PC-9 (cell line): ENCODE measurements at places on chromosomes 6 and 20. TPM values are rescaled to one million over a fixed set of nuclear protein-coding genes. Genes with fewer than 3 reads are reported as not detected.

- H3K27ac ChIP-seq, result no peak overlapping the region
- H3K27me3 ChIP-seq, result no peaks in the 10 kb centered on the region
- H3K4me3 ChIP-seq, result no peak overlapping the region
- H3K36me3 ChIP-seq, result no peaks in the 10 kb centered on the region
Observed at GRCh38 chr6:157143171-157143889, 180.0 kb downstream of the TMEM242 start.

GRCh38 chr6:151882206-151882605 is 74.7 kb downstream of the ESR1 start:
- no peaks in the 10 kb centered on the region for H3K27me3 ChIP-seq
- no peaks in the 10 kb centered on the region for H3K36me3 ChIP-seq
- DNase-seq, result no peak
- no peak overlapping the region for H3K4me3 ChIP-seq

LY86 gene
- total RNA-seq, result not detected in 2 replicates

- H3K4me3 ChIP-seq, result peak overlapping the region; percentile 36; the same call in 1 of the 2 replicates
- peaks cover 29% of the 10 kb centered on the region for H3K4me1 ChIP-seq
- H3K27ac ChIP-seq, result peak overlapping the region; percentile 85
- no peaks in the 10 kb centered on the region for H3K27me3 ChIP-seq
- DNase-seq, result no peak
Observed at GRCh38 chr6:134435814-134436280, 117.9 kb upstream of the SGK1 start.

DNA sequence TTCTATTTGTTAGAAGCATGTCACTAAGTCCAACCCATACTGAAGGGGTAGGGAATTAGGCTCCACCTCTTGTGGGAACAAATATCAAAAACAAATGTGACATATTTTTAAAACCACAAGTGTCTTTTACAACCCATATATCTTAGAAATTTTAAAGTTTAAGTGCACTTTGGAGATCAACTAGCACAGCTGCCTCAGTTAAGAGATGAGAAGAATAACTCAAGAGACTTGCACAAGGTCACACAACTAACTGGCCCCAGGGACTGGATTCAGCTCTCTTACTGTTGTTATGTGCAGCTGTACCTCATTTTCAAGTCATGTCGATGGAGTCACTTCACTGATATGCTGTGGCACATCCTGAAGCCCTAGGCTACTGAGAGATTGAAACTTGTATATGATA is 102.9 kb upstream of the BMP2 start:
- H3K27ac ChIP-seq, result no peak overlapping the region
- no peak overlapping the region for H3K4me3 ChIP-seq
- H3K36me3 ChIP-seq, result no peaks in the 10 kb centered on the region

GRCh38 chr6:30548375-30548774 is 7.9 kb downstream of the GNL1 start:
- H3K27me3 ChIP-seq, result no peaks in the 10 kb centered on the region
- H3K4me3 ChIP-seq, result no peak overlapping the region
- DNase-seq, result no peak
- H3K4me1 ChIP-seq, result no peaks in the 10 kb centered on the region

- peaks cover 5% of the 10 kb centered on the region; the same call in 1 of the 2 replicates for H3K4me1 ChIP-seq
- no peak for DNase-seq
Observed at GRCh38 chr6:7267071-7267465, 45.9 kb downstream of the SSR1 start.

DNA sequence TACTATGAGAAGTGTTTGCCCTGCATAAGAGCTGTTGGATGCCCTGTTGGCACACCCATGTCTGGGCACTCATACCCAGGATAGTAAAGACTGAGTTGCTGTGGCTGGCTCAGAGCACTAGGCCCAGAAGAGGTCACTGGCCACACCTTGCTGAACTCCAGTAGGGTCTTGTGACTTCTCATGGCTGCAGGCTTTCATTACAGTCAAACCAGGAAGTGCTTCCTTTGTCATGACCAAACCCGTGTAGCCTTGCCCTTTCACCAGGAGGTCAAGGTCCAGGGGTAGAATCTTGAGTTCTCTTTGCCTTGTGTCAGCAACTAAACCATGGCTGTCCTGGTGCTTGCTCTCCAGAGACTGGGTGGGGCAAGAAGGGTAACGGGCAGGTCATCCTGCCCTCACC is 49.5 kb downstream of the CD164 start:
- no peak overlapping the region for H3K27ac ChIP-seq
- H3K36me3 ChIP-seq, result no peaks in the 10 kb centered on the region
- H3K27me3 ChIP-seq, result no peaks in the 10 kb centered on the region
- peaks cover 29% of the 10 kb centered on the region for H3K4me1 ChIP-seq
- H3K4me3 ChIP-seq, result no peak overlapping the region
- no peak for DNase-seq

GRCh38 chr20:60422848-60423247 is 464.6 kb downstream of the CDH26 start:
- H3K27ac ChIP-seq, result no peak overlapping the region
- H3K27me3 ChIP-seq, result peaks cover 69% of the 10 kb centered on the region
- no peaks in the 10 kb centered on the region for H3K36me3 ChIP-seq
- no peak overlapping the region for H3K4me3 ChIP-seq
- DNase-seq, result no peak

GGTLC1 gene
- total RNA-seq, result 0.43 and 0.63 TPM in 2 replicates

- H3K27ac ChIP-seq, result no peak overlapping the region
- no peak for DNase-seq
- H3K36me3 ChIP-seq, result no peaks in the 10 kb centered on the region
- H3K4me3 ChIP-seq, result no peak overlapping the region
- no peaks in the 10 kb centered on the region for H3K27me3 ChIP-seq
- 0 out of 2 replicates have a peak, but pooled peaks cover 5% of the 10 kb centered on the region for H3K4me1 ChIP-seq
Observed at GRCh38 chr20:1881240-1881835, 13.9 kb upstream of the SIRPA start.

DNA sequence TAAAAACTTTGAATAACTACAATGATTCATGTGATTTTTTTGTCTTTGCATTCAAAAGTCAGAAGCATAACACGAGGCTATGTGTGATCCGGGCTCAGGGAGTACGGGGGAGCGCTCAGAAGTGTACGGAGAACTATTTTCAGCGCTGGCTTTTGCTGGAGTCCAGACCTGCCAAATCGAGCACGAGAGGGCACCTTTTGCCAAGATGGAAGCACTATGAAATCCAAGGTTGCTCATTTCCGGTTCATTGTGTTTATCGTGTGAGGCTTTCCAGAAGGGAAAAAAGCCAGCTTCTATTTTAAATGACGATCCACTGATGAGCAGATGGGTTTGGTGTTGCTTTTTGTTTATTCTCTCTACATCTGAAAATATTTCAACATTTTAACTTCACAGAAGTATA is 11.3 kb downstream of the RAMACL start:
- no peaks in the 10 kb centered on the region for H3K36me3 ChIP-seq
- H3K27ac ChIP-seq, result no peak overlapping the region
- DNase-seq, result no peak
- no peaks in the 10 kb centered on the region for H3K4me1 ChIP-seq

DNA sequence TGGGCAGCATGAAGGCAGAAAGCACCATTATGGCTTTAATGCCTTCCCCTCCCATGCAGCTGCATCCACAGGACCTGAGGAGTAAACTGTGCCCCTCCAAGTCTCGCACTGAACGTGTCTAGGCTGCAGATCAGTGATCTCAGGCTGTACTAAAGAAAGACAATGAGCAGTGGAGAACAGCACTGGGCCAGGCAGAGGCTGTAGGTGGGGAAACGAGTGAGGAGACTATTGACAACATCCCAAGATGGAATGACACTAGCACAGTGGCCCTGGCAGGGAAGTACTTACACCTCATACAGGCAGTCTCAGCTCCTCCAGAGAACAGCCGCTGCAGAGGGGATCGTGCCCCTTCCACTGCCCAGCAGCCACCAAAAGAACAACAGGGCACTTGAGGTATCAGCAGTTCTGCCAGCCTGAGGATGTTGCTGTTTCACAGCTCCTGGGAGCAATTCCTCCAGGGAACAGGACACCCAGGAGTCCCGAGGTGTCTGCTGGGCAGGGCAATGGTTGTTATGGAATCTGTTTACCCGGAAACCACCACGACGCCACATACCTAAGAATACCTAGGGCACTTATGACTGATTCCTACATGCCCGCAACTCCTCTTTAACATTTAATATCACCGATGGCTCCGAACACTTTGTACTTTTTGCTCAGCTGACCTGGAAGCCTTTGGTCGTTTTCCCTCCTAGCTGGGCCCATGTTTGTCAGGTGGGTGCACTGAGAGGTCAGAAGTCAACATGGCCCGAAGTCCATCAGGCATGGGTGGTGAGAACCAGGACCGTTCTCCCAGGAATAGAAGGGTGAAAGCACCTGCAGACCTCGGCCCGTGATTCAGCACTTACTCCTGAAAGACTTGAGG is 79.1 kb downstream of the SLC22A23 start:
- no peaks in the 10 kb centered on the region for H3K27me3 ChIP-seq
- H3K4me1 ChIP-seq, result peaks cover 35% of the 10 kb centered on the region
- H3K27ac ChIP-seq, result no peak overlapping the region
- no peak for DNase-seq

AK9 gene
- total RNA-seq, result 6.4 and 7.4 TPM in 2 replicates

DNA sequence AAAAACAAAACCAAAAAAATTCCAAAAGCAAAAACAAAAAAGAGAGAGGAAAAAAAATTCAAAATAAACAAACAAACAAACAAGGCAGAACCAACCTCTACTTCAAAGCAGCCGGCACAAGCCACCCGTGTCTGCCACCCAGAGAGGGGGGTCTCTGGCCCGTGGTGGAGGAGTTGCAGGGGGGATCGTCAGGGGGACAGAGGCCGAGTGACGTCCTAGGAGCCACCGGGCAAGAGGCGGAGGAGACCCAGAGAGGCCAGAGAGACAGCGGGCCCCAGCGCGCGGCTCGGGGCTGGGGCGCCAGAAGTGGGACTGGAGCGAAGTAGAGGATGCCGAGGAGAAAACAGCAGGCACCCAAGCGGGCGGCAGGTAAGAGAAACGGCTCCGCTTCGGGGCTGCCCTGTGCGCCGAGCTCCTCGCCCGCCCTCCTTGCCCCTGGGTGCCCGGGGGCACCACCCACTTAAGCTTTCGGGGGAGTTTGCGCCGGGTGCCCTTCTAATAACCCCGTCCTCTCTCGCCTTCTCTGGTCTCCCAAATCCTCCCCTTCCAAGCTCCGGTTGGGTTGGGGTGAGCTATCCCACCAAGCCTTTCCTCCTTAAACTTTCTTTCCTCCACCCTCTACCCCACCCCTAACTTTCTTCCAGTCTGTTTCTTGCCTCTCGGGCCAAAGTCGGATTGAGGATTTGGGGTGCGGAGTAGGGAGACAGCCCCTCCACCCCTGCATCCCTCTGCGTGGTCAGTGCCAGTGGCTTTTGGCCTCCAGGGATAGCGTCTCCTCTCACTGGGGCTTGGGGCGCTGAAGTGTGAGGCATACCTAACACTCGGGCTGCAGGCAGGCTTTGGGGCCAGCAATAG is 1.0 kb downstream of the TSHZ2 start:
- DNase-seq, result no peak
- H3K4me1 ChIP-seq, result no peaks in the 10 kb centered on the region
- H3K36me3 ChIP-seq, result no peaks in the 10 kb centered on the region
- peaks cover 81% of the 10 kb centered on the region for H3K27me3 ChIP-seq

AKAP7 gene
- total RNA-seq, result 3.8 and 4.5 TPM in 2 replicates

- no peaks in the 10 kb centered on the region for H3K4me1 ChIP-seq
- H3K27ac ChIP-seq, result no peak overlapping the region
- no peaks in the 10 kb centered on the region for H3K27me3 ChIP-seq
- H3K4me3 ChIP-seq, result no peak overlapping the region
- DNase-seq, result no peak
Observed at GRCh38 chr6:160203953-160204352, 54.7 kb downstream of the SLC22A2 start.

MDFI gene
- total RNA-seq, result 19.4 and 22.6 TPM in 2 replicates
